RKO (cell line): ENCODE measurements at places on chromosomes 4 and X.

DNA sequence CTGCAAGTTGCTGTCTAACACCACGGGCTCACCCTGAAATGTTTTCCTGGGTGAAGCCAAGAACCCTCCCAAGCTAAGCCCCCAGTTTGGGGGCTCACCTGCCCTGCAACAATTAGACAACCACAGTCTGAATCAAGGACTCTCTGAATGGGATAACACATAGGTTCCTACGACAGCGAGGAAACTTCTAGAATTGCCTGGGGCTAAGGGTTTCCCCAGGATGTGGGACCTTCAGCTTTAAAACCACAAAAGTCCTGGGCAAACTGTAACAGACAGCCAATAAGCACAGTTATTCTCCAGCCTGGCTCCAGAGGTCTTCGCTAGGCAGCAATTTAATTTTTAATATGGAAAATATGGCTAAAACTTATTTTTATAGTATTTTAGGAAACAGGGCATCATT is 162.6 kb downstream of the PRKX start:
- no peak for DNase-seq

DNA sequence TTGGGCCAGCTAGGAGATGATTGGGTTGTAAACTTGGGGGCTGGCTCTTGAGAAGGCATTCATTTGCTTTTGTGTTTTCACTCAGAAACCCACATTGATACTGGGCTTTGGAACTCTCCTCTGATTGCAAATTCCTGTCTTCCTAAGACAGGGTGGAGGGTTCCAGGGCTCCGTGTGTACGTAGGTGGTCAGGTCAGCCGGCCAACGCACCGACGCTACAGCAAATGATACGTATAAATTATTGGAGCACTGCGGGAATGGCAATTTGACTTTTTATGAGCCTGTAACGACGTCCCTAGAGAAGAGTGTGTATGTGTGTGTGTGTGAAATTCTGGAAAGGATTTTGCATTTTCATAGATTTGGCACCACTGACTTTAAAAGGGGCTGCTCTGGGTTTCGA is 236.9 kb downstream of the SHOX start:
- no peak for DNase-seq

DNA sequence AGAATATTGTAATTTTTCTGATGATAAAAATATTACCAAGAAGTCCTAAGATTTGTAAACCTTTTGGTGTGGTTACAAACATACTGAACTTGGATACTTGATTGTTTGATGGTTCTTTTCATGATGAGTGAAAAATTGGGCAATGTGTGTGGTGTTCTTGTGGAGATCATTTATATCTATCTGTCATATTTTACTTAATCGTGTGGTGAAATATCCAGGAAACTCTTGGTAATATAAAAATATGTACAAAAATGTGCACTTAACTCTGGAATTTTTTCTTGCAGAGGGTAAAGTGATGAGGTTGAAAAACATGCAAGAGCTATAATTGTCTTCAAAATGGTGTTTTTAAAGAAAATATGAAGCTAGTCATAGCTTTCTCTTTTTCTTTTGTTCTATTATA is 2.8 kb downstream of the DCUN1D4 start:
- DNase-seq, result no peak

- no peak for DNase-seq
Measured at GRCh38 chr4:73525611-73526010, 44.1 kb downstream of the AFM start.

DNA sequence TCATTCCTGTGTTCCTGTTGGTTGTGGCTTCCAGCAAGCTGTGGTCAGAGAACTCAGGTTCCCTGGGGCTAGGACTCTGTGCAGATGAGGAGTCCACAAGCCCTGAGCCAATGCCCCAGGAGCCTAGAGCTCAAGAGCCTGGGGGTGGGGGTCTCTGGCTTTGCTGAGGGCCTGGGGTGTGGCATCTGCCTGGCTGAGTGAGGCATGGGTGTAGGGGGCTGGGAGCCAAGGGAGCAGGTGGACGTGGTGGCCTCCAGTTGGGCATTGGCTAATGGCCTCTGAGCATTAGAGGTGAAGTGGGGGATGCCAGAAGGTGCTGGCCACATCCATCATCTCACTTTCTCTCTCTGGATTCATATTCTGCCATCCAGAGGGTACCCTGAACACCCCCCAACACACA is 5.3 kb upstream of the MAMLD1 start:
- DNase-seq, result no peak

GRCh38 chr4:20354120-20354519 is 102.4 kb downstream of the SLIT2 start:
- DNase-seq, result no peak

DNA sequence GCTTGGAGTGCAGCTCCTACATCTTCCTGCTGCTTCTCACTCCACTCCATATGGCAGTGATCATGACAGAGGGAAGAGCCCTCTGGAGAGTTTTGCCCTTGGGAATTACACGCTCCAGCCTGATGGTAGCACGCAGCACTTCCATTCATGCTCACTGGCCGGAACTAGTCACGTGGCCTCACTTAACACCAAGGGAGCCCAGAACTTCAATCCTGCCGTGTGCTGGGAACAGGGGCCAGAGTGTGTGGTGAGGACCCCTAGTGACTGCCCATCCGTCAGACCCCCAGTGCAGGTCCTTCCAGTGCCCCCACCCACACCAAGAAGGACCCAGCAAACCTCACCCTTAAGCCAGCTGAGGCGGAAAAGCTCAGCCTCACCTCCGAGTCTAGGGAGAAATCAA is 230.7 kb downstream of the EVC2 start:
- no peak for DNase-seq

DNA sequence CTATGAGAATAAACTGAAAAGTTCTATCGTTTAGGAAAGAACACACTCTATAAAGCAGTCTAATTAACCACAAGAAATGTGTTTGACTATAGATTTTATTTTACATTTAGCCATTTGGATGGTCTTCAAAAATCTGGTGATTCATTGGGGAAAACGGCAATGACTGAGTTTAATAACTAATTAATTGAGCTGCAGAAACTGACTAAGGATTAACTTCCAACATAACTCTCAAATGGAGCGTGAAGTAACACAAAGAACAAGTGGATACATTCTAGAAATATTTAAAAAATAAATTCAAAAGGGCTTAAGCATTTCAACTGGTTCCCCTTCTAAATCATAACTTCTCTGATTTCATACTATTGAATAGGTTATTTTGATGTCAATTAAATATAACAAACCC is 1582.4 kb downstream of the PCDH18 start:
- no peak for DNase-seq

DNA sequence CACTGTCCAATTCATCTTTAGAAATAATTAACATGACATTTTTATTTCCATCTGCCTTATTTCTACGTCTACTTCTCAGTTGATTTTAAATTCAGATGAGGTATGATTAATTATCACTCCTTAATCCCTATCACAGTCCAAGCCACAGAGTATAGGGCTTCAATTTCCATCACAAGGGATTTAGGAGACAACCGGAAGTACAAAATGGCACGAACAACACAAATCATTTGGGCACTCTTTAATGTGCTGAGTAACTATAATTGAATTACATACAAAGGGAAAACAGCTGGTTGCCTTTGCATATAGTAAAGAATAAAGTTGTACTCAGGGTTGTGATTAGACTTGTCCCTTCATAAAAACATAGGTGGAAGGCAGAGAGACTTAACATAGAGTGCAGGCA is 290.4 kb upstream of the MAGEB16 start:
- DNase-seq, result no peak

DNA sequence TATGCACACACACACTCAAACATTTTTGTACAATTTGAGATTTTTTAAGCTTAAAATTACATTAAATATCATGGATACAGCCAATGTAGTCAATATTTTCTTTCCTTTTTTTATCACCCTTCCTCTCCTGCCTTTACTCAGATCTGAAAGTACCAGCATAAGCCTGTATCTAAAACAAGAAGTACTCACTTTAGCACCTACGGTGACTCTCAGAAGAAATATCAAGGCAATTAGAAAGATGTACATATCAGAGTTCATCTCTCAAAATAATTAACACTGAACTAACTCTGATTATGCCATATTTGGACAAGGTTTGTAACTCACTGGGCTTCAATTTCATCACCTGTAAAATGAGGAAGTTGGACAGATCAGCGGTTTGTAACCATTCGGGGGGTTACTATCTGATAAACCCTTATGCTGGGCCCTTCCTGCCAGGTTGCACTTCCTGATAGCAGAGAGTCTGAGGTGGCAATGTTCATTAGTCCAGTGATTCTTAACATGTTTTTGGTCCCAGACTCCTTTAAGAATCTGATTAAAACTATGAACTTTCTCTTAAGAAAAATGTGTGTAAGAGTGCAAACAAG is 5.7 kb upstream of the GPR174 start:
- no peak for DNase-seq

DNA sequence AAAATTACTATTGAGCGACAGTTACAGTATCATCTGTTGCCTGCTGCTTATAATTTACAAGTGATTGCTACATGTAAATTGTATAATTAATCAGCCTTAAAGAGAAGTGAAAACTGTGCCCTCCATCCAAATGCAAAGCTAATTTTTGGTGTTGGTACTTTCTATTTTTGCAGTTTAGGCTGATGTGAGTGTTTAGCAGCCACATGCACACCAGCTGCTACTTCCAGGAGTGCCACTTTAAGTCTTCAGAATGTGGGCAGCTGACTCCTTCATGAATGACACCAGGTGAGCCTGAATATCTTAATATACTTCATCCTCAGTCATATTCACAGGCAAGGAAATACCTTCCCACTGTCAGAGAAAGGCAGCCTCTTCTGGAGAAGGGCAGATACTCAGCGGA is 149.8 kb upstream of the RASGEF1B start:
- DNase-seq, result no peak

GRCh38 chr4:55177461-55177860 is 52.1 kb upstream of the KDR start:
- DNase-seq, result no peak

GRCh38 chr4:13059019-13059418 is 425.1 kb downstream of the RAB28 start:
- no peak for DNase-seq

DNA sequence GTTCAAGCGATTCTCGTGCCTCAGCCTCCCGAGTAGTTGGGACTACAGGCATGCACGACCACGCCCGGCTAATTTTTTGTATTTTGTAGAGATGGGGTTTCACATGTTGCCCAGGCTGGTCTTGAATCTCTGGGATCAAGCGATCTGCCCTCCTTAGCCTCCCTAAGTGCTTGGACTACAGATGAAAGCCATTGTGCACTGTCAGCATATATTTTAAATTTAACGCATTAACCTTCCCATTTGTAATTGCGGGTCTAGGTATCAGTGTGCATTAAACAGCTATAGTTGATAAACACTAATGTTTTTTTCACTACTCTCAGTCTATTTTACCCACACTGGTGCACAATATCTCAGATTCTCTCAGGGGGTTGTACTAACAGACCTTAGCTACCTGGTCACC is 1930.8 kb downstream of the C4orf33 start:
- DNase-seq, result no peak

GRCh38 chr4:150010525-150011126 is 67.6 kb upstream of the DCLK2 start:
- DNase-seq, result peak; percentile 74

DNA sequence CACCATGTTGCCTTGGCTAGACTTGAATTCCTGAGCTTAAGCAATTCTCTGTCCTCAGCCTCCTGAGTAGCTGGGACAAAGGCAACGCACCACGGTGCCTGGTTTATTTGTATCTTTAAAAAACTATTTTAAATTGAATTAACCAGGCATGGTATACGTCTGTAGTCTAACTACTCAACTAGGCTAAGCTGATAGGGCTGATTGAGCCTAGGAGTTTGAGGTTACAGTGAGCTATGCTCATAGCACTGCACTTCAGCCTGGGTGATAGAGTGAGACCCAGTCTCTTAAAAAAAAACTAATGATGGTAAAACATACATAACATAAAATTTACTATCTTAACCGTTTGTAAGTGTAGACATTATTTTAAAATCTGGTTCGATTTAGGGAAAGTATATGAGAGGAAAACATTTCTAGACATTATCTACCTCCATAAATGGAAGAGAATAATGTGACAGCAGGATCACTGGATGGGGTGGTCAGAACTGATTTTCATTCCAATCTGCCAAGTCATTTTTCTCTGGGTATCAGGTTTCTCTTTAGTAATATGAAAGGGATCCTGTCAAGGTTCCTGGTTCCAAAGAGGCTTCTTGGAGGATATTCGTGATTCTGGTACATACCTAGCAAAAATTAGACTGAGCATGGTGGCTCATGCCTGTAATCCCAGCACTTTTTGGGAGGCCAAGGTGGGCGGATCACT is 8.7 kb upstream of the ITGB1BP2 start:
- no peak for DNase-seq

DNA sequence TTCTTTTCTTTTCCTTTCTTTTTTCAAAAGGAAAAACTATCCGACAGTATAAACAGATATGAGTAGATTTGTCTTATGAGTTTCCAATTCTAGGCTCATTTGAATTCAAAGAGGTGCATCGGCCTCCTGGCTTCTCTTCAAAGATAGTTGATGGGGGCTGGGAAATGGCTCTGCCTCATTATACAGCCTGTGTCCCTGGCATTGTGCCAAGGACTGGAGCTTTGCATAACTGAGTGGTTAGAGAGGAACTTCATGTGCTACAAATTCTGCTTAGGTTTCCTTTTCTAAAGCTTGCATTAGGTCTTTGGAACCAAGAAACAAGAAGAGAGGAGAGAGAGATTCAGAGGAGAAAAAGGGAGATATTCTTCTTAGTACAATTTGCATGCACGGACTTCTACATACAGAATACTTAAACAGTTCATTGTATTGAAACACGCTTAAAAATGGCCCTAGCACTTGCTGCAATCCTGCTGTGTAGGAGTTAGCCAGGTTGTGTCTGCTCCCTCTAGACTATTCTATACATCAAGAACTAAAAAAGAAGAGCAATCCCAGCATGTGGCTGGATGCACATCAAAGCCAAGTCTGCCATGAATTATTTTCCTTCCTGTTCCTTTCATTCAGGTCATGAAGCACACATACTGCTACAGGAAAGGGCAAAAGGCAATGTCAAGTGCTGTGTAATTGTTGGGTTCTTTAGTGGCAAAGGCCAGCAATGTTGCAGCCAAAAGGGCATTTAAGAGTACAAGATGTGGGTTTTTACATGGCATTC is 70.9 kb downstream of the INTS12 start:
- no peak for DNase-seq

- DNase-seq, result no peak
Measured at GRCh38 chr4:37629713-37630112, 56.5 kb downstream of the RELL1 start.

DNA sequence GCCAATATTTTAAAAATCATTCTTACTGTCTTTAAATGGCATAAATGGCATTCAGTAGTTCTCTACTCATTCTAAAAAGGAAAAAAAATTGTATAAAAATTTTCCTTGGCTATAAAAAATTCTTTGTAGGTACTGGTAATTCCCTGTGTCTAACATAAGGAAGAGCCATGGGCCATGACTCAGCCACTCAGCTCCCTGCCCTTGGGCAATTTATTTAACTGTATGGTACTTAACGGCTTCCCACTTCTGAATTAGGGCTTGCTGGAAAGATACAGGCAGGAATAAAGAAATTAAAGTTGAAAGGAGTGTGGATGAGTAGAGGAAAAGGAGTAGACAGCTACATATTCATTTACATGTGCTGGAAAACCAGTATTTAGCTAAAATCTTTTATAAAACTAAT is 30.6 kb downstream of the ABHD18 start:
- DNase-seq, result no peak
